ENCODE measurements at places on chromosomes 4 and X. TPM values are rescaled to one million over a fixed set of nuclear protein-coding genes. Genes with fewer than 3 reads are reported as not detected.

The FOXR2 gene
- not detected for total RNA-seq

The GPC4 gene
- 0.51 TPM for total RNA-seq

The GYPA gene
- total RNA-seq, result not detected

The IQCM gene
- total RNA-seq, result not detected

DNA sequence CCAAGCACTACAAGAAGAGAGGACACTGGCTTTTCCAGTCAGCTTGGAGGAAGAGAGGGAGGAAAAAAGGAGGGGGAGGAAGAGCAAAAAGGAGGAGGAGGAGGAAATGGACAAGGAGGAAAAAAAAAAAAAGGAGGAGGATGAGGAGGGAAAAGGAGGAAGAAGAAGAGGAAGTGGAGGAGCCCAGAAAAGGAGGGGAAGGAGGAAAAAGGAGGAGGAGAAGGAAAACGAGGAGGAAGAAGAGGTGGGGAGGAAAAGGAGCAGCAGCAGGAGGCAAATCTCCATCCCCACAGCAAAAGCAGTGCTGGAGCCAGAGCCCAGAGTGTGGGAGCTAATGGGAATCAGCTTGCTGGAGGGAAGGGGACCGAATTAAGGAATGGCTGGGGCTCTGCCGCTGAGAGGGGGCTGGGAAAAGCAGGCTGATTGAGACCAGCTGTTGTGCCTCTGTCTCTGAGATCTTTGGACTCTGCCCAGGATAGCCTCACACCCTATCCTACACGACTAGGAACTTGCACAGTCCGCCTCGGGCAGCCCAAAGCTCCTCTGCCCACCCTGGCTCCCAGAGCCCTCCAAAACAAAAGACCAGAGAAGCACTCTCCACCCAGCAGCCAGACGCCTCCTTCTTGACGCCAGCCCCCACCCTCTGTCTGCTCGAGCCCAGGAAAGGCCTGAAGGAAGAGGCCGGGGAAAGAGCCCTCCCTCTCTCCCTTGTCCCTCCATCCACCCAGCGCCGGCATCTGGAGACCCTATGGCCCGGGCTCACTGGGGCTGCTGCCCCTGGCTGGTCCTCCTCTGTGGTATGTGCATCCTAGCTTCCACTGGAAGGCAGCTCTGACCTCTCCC lies at the start of gene XPNPEP2:
Gene XPNPEP2 (plus strand): TSS at position 514 of the 843 bp plus-strand sequence. CDS start 235 bp downstream, at position 749.
- DNase-seq, result no peak

- DNase-seq, result no peak
These were observed 19.0 kb downstream of the CPEB2 start for GRCh38 chr4:15021311-15021710.
